HS-27A (cell line): ENCODE measurements at places on chromosomes 2 and 18.

DNA sequence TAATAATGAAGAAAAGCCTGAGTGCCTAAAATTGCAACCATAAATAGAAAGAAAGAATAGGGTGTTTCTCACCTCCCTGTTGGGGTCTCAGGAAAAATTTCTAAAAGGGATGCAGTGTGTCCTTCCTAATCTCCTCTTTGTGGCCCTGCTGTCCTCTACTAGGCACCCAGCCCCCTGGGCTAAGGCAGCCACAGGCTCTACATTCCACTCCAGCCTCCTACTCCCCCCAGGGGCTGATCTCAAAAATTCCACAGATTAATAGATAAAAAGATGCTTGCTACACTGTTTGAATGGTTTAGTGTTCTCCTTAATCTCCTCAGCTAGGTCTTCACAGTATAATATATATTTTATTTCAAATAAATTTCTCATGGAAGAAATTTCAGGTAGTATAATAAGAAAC, 17.6 kb downstream of the SATB2 start:
- DNase-seq, result no peak

- DNase-seq, result no peak
These were observed 3.1 kb downstream of the SPEG start for GRCh38 chr2:219437690-219438206.

- DNase-seq, result no peak
These were observed 20.4 kb upstream of the BCL2 start for GRCh38 chr18:63339920-63340484.

- no peak for DNase-seq
These were observed 12.4 kb downstream of the POU3F3 start for GRCh38 chr2:104866122-104866864.

DNA sequence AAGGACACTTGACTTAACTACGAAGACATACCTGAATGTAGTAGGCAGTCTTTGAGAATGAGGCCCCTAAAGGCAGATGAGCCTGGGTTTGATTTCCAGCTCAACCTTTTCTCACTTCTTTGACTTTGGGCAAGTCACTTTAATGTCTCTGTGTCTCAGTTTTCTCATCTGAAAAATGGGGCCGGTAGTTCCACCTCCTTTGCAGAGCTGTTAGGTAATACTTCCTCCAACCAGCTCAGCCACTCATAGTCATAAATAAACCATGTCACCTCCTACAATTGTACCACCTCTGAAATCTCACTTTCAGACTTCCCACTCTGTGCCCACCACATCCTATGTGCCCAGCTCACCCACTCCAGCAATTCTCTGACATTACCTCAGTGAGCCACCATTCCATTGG, 10.4 kb downstream of the ARHGAP25 start:
- DNase-seq, result no peak

- no peak for DNase-seq
These were observed 135.5 kb downstream of the EIPR1 start for GRCh38 chr2:3241971-3242746.

- DNase-seq, result no peak
These were observed 400.6 kb downstream of the IRS1 start for GRCh38 chr2:226399006-226399405.

DNA sequence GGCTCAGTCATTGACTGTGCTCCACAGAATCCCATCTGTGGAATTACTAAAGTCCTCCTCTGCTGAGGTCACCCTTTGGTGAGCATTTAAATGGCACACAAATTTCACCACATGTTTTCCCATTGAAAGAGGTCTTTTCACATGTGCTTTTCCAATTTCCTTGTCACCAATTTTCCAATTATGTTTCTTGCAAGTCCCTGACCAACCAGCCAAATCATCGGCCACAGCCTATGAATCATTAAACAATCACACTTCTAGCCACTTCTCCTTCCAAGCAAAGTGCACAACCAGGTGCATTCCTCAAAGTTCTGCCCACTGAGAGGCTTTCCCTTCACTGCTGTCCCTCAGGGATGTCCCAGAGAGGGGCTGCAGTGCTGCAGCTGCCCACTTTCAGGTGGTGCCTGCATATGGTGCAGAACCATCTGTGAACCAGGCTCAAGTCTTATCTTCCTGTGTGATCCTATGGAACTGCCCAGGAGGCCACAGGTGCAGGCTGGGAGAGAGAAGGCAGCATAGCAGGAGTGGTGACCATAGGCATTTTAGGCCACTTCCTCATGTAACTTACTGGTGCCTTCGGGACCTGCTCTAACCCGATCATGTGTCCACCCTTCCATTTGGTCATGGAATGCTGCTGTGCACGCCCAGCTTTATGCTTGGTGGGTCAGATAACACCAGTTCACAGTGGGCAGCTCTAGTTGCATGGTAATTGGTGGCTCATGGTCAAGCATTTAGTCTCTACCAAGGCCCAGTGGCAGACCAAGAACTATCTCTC, 153.0 kb downstream of the SEPTIN10 start:
- DNase-seq, result no peak
